Activated CD4-positive, alpha-beta T cell treated with anti-CD3 and anti-CD28 coated beads, Interleukin-2, amount 10 ng/mL, durations not matched to agents 24 days and 14 days (primary cell): ENCODE measurements at places on chromosomes 16 and 17. TPM values are rescaled to one million over a fixed set of nuclear protein-coding genes. Genes with fewer than 3 reads are reported as not detected.

The SLC6A4 gene
- total RNA-seq = not detected in 2 replicates

The RNF222 gene
- total RNA-seq = not detected in 2 replicates

The CES4A gene
- total RNA-seq = 27.0 and 27.5 TPM in 2 replicates

The TMEM204 gene
- 19.9 and 20.8 TPM in 2 replicates for total RNA-seq

The RAB26 gene
- 0.83 and 1.0 TPM in 2 replicates for total RNA-seq

The CD79B gene
- total RNA-seq = 24.4 and 29.2 TPM in 2 replicates

The CASKIN2 gene
- total RNA-seq = 1.4 and 1.6 TPM in 2 replicates

The MPRIP gene
- 155 and 161 TPM in 2 replicates for total RNA-seq

The EPX gene
- not detected in 2 replicates for total RNA-seq

The MYH2 gene
- total RNA-seq = not detected in 2 replicates

The NKD1 gene
- 0.77 and 1.7 TPM in 2 replicates for total RNA-seq

The HOXB4 gene
- total RNA-seq = 3.1 and 3.6 TPM in 2 replicates

The FBXL19 gene
- total RNA-seq = 35.9 and 36.5 TPM in 2 replicates

The HSD17B2 gene
- not detected in 2 replicates for total RNA-seq

The CHST5 gene
- total RNA-seq = 0.09 TPM in 1 of 2 replicates, not detected in the other

The CORO1A gene
- total RNA-seq = 748 and 758 TPM in 2 replicates

The PMP22 gene
- total RNA-seq = 0.28 and 0.45 TPM in 2 replicates

The OTOA gene
- 0.12 TPM in 1 of 2 replicates, not detected in the other for total RNA-seq

The SEPTIN12 gene
- total RNA-seq = not detected in 2 replicates

The ZNF385C gene
- total RNA-seq = 0.16 TPM in 1 of 2 replicates, not detected in the other

The PPM1E gene
- 0.05 TPM in 1 of 2 replicates, not detected in the other for total RNA-seq

The SCIMP gene
- total RNA-seq = not detected in 2 replicates

The ASPHD1 gene
- 4.4 and 4.8 TPM in 2 replicates for total RNA-seq

The MLST8 gene
- 65.2 and 70.3 TPM in 2 replicates for total RNA-seq

The MYH13 gene
- not detected in 2 replicates for total RNA-seq

The PRDM7 gene
- total RNA-seq = not detected in 2 replicates

The CCL3 gene
- total RNA-seq = 403 and 414 TPM in 2 replicates

The CIAO3 gene
- 39.5 and 42.5 TPM in 2 replicates for total RNA-seq

The OR4D1 gene
- total RNA-seq = 0.07 and 0.14 TPM in 2 replicates

The SALL1 gene
- total RNA-seq = not detected in 2 replicates

The YPEL2 gene
- 6.2 and 7.0 TPM in 2 replicates for total RNA-seq

The CACNA1H gene
- total RNA-seq = 0.05 and 0.07 TPM in 2 replicates

The CES5A gene
- total RNA-seq = not detected in 2 replicates

The ALOX15 gene
- not detected in 2 replicates for total RNA-seq

The GP2 gene
- total RNA-seq = not detected in 2 replicates

The HOXB9 gene
- 0.21 and 0.30 TPM in 2 replicates for total RNA-seq

The C17orf100 gene
- total RNA-seq = 1.8 and 1.9 TPM in 2 replicates

The ABCC11 gene
- 0.12 TPM in 1 of 2 replicates, not detected in the other for total RNA-seq

The MGAT5B gene
- 0.21 and 0.51 TPM in 2 replicates for total RNA-seq

The SLC35G6 gene
- not detected in 2 replicates for total RNA-seq

The RNF43 gene
- 0.95 and 1.6 TPM in 2 replicates for total RNA-seq

The GNGT2 gene
- 18.2 and 19.5 TPM in 2 replicates for total RNA-seq

The KRT40 gene
- not detected in 2 replicates for total RNA-seq

The DNASE1L2 gene
- total RNA-seq = 1.7 and 2.1 TPM in 2 replicates

The MYO1C gene
- total RNA-seq = 37.4 and 43.4 TPM in 2 replicates

The CCDC47 gene
- 81.8 and 82.9 TPM in 2 replicates for total RNA-seq

The TP53TG3B gene
- not detected in 2 replicates for total RNA-seq

The AIPL1 gene
- total RNA-seq = not detected in 2 replicates

The DUSP3 gene
- 16.5 and 18.3 TPM in 2 replicates for total RNA-seq

The SMIM36 gene
- not detected in 2 replicates for total RNA-seq

The KRT23 gene
- total RNA-seq = not detected in 2 replicates

The ANKRD40CL gene
- not detected in 2 replicates for total RNA-seq

The INCA1 gene
- 0.56 and 0.69 TPM in 2 replicates for total RNA-seq

The RUNDC3A gene
- total RNA-seq = 0.42 TPM in 1 of 2 replicates, not detected in the other

The TBC1D3I gene
- 0.65 and 1.9 TPM in 2 replicates for total RNA-seq
